ENCODE measurements at places on chromosomes 1 and 21. TPM values are rescaled to one million over a fixed set of nuclear protein-coding genes. Genes with fewer than 3 reads are reported as not detected.

DNA sequence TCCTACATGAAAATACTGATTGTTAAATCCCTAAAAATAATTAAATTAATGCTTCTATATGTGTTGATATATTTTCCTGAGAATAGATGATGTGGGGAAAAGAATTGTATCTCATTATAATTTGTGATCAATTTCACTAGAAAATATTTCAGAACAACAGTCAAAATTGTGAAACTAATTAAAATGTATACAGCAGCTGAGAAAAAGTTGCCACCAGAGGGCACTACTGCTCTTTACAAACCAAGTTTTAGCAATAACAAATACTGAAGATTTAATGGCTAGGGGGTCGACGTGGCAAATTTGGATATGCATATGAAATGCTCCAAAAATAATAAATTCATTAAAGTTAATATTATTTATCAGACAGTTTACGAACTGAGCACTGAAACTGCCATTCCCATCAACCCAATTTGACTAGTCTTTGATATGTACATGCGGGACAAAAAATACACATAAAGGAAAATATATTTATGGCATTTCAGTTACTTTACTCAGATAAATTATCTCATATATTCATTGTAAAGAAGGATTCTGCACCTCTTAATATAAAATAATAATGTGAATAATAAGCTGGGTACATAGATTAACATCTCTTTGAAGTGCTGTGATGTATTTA is 96.3 kb upstream of the TMPRSS15 start:
- peak; percentile 53 for DNase-seq

DNA sequence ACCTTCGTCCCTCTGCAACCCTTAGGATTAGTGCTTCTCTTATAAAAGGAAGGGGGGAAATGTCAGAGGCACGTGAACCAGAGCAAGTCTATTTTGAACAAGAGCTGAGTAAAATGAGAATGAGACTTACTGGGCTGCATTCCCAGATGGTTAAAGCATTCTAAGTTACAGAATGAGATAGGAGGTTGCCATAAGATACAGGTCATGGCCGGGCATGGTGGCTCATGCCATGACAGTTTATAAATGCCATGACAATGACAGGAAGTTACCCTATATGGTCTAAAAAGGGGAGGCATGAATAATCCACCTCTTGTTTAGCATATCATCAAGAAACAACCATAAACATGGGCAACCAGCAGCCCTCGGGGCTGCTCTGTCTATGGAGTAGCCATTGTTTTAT is 2.5 kb upstream of the AQP10 start:
- DNase-seq = no peak

DNA sequence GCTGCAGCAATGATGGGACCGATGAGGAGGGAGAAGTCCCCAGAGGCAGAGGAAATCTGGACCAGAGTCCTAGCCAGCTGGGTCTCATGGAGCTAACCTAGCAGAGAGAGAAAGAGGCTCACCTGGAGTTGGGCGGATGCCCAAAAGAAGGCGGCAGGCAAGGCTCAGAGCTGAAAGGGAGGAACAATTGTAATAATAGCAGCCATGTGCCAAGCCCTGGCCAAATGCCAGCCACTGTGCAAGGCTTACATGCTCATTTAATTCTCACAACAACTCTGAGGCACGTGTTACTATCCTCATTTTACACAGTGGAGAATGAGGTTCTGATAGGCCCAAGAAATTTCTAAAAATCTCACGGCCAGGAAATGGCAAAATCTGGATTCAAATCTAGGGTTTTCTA is 50.0 kb upstream of the ZNF648 start:
- no peak for DNase-seq

DNA sequence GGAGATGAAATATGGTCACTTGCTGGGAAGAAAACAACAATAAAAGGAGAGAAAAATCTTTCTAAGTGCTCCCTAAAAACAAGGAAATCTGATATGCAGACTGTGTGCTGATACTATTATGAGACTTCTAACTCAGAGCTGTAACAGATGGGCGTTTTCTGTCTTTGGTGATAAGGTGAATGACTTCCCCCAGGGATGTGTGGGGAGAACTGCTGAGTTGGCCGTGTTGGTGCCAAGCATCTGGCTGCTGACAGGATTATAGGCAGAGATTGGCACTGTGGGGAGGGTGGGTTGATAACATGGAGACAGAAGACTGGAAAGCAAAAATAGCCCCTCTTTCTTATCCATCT is 438.5 kb upstream of the PLXNA2 start:
- DNase-seq = no peak

- DNase-seq = no peak
These were observed 233.0 kb upstream of the IRF2BP2 start for GRCh38 chr1:234842726-234843641.

- DNase-seq = no peak
These were observed 110.0 kb downstream of the GLUL start for GRCh38 chr1:182281541-182281940.

DNA sequence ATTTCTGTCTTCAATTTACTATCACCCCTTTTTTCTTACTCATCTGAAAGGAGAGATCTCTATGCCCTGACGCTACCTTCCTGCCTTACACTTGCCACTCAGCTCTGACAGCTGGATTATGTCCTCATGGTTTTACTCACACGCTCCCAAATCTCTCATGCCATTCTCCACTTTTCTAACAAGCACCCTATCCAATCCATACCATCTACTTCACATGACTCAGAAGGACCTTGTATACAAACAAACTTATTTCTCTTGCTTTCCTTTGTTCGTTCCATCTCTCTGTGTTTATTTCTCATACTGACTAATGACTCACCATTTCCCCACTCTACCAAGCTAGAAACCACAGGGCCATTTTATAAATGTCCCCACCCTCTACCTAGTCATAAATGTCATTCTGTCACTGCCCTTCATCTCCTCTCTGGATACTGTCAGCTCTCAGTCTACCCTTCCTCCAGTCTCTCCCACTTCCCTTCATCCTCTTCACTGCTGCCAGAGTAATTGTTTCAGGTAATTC is 87.3 kb downstream of the USP24 start:
- no peak for DNase-seq

DNA sequence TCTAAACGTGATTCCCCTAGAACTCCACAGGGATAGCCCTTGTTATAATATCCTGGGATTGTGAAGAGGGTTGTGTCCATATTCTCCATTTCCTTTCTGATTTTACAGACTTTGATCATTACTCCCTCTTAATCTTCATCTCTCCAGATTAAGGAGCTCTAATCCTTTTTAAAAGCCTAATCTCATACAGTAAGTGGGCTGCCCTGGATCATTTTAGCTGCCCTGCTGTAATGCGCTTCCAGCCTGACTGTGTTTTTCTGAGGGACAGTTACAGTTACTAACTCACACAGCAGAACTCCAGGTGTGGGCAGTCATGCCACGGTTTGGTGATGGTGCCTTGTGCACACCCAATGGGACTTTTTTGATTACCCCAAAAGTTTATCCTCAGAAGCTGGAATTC is 33.5 kb downstream of the PROX1 start:
- no peak for DNase-seq

GRCh38 chr1:16168622-16169360 is 12.9 kb upstream of the EPHA2 start:
- no peak for DNase-seq

DNA sequence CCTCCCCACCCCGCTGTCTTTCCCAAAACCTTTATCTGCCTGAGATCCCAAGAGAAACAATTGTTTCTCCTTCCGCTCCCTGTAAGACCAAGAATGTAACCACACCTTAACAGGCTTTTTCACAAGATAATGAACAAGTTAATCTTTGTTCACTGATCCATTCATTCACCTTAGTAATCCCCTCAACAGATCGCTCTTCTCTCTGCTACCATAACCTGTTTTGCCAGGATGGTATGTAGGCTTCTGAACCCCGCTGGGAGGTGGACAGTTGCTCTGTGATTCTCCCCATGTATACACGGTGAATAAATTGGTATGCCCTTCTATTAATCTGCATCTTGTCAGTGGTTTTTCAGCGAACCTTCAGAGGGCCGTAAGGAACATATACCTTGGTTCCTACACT is 18.7 kb upstream of the RGSL1 start:
- DNase-seq = no peak

DNA sequence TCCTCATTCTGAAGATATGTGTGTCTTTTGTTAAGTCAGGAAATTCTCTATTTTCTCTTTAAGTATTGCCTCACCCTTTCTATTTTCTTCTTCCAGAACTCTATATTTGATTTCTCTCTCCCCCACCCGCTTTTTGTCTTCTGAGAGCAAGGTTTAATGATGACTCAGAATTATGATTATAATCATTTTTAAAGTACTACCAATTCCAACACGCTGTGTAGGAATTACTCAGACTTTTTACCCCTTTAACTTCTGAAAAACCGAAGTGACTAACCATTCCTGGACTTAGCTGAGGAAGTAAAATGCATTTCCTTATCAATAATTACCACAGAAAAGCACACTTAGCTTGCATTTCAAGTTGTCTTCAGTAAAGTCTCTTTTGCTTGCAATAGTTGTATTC is 20.8 kb upstream of the SCYL3 start:
- DNase-seq = no peak

DNA sequence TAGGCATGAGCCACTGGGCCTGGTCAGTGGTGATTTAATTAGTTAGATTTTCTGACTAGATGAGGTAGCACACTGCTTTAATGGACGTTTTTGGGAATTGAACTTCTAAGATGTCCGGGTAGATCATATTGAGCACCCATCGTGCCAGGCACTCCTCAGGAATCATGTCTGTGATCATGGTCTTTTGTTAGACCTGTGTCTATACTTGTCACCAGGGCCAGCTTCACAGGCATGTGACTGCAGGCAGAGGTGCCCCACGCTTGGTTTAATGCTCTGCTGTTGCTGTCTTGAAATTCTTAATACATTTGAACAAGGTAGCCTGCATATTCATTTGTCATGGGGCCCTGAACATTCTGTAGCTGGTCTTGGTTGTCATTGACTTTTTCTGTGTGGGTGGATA is 19.6 kb downstream of the UBE4B start:
- no peak for DNase-seq

HEYL gene
- polyA plus RNA-seq = 43.8 TPM

RGS2 gene
- 115 TPM for polyA plus RNA-seq

SEMA6C gene
- 90.4 TPM for polyA plus RNA-seq

ZBTB18 gene
- polyA plus RNA-seq = 112 TPM

HIVEP3 gene
- polyA plus RNA-seq = 2.8 TPM

MCOLN2 gene
- polyA plus RNA-seq = not detected
